ENCODE measurements at places on chromosomes 6 and 20. TPM values are rescaled to one million over a fixed set of nuclear protein-coding genes. Genes with fewer than 3 reads are reported as not detected.
A peak's percentile ranks its signal among the peaks of the same experiment; 100 is the strongest.

MLIP gene
- total RNA-seq: 0.51 TPM

HLA-DOA gene
- 20.7 TPM for total RNA-seq

SFT2D1 gene
- 40.8 TPM for total RNA-seq

GPR6 gene
- total RNA-seq: not detected

ENPP5 gene
- 10.3 TPM for total RNA-seq

GRCh38 chr6:47727391-47727790, 29.0 kb downstream of the ADGRF4 start:
- no peak overlapping the region for H3K4me3 ChIP-seq
- H3K36me3 ChIP-seq: no peaks in the 10 kb centered on the region
- no peak for DNase-seq
- no peaks in the 10 kb centered on the region for H3K4me1 ChIP-seq

MYO6 gene
- 59.2 TPM for total RNA-seq

- no peaks in the 10 kb centered on the region for H3K4me1 ChIP-seq
- H3K27ac ChIP-seq: no peak overlapping the region
- no peaks in the 10 kb centered on the region for H3K36me3 ChIP-seq
- peak; percentile 11 for DNase-seq
- no peaks in the 10 kb centered on the region for H3K27me3 ChIP-seq
Observed at GRCh38 chr6:61586934-61587537, 699.0 kb downstream of the KHDRBS2 start.
